ENCODE measurements at places on chromosomes 7 and 10. TPM values are rescaled to one million over a fixed set of nuclear protein-coding genes. Genes with fewer than 3 reads are reported as not detected.

DNA sequence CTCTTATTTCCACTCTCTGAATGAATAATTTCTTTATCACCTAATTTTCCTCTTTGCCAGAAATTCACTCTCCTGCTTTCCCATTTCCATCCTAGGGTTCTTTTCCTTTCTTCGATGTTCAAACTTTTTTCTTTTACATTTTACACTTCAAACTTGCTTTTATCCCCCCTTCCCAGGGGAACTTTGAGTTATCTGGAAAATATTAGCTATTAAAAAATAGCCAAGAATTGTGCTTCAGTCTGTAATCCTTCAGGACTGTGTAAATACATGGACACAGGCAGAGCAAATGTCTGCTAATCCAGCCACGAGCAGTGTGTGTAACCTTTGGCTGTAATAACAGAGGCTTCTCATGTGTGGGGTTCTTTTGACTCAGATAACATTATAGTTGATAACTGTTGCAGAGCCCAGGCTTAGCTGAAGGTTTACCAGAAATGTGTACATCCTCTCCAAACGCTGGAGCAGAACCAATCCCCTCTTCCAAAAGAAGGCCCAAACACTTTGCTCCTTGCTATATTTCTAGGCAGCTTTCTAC, 4.6 kb downstream of the ASB4 start:
- H3K4me3 ChIP-seq: no peak overlapping the region
- no peaks in the 10 kb centered on the region for H3K36me3 ChIP-seq
- no peaks in the 10 kb centered on the region for H3K27me3 ChIP-seq
- H3K4me1 ChIP-seq: peaks cover 4% of the 10 kb centered on the region
- no peak overlapping the region for H3K27ac ChIP-seq

GRCh38 chr10:70912556-70912955, 24.2 kb upstream of the PCBD1 start:
- H3K27me3 ChIP-seq: no peaks in the 10 kb centered on the region
- no peak for DNase-seq
- no peak overlapping the region for H3K27ac ChIP-seq
- H3K36me3 ChIP-seq: no peaks in the 10 kb centered on the region

DNA sequence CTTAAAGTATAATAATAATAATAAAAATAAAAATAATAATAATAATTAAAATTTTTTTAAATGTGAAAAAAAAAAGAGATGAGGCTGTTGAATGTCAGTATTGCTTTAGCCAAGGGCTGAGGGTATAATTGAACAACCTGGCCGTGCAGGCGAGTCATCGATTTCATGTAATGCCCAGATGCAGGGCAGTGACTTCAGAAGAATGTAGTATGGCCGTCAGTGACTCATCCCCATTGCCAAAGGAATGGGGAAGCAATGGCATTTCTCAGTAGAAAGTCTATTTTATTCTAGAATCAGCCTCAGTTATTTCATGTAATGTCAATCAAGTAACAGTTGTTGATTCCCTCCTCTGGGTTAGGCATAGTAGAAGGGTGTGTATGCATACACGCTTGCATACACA, 516.4 kb downstream of the GLRX3 start:
- H3K4me1 ChIP-seq: no peaks in the 10 kb centered on the region
- H3K36me3 ChIP-seq: no peaks in the 10 kb centered on the region
- no peak overlapping the region for H3K27ac ChIP-seq

DNA sequence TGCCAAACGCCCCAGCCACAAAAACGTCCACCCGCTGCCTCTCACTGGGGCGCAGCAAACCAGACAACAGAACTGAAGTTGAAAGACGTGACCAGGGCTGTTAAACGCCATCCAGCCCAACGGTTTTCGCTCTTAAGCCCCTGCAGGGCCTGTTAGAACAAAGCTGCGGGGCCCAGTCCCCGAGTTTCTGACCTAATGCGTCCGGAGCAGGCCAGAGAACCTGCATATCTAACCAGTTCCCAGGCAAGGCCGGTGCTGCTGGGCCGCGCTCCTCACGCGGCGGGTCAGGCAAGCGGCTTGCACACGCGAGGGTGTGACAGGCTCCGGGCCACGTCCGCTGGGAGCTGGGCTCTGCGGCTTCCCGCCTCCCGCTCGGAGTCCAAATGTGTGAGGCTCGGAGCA, 87.0 kb downstream of the PTPRN2 start:
- DNase-seq: no peak
- no peaks in the 10 kb centered on the region for H3K27me3 ChIP-seq
- H3K4me1 ChIP-seq: no peaks in the 10 kb centered on the region

DNA sequence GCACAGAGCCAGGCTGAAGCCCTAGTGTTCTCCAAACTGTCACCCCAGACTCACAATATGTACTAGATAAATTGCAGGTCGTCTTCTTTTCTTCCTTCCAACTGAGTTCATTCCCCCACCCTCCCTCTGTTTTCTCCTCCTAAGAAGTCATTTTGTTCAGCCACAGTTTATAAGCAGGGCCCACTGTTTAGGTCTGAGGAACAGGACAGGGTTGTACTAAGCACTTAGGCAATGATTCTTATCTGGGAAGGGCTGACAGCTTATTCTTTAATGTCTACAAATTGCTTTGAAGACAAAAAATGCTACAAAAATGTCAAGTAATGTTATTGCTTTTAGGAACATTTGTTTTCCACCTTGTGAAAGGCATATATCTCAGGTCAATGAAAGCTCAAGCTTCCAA, 59.1 kb downstream of the CDC123 start:
- H3K27me3 ChIP-seq: no peaks in the 10 kb centered on the region
- H3K27ac ChIP-seq: no peak overlapping the region
- no peak overlapping the region for H3K4me3 ChIP-seq

DNA sequence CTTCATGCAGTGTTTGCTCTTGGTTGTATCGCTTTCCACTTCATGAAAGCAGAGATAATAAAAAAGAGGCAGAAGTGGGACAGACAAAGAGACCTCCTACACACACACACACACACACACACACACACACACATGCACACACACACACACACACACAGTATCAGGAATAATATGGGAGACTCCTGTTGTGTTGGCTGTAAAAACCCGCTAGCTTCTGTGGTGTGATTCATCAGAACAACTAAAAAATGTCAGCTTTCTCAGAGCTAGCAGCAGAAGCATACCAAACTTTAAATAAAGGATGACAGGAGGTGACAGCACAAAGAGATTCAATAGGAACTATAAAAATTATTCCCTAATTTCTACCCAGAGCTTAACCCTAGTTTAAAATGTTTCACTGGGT, 148.2 kb upstream of the LRRTM3 start:
- no peaks in the 10 kb centered on the region for H3K4me1 ChIP-seq
- no peaks in the 10 kb centered on the region for H3K27me3 ChIP-seq
- H3K36me3 ChIP-seq: no peaks in the 10 kb centered on the region
- H3K27ac ChIP-seq: no peak overlapping the region
- no peak overlapping the region for H3K4me3 ChIP-seq

The PLEKHS1 gene
- not detected for total RNA-seq

The SPDYE8 gene
- total RNA-seq: not detected

- no peak overlapping the region for H3K27ac ChIP-seq
- no peak overlapping the region for H3K4me3 ChIP-seq
- DNase-seq: no peak
Observed at GRCh38 chr7:71668572-71668971, 536.6 kb downstream of the GALNT17 start.

The FBXO24 gene
- 0.88 TPM for total RNA-seq

The EPHB4 gene
- total RNA-seq: 37.4 TPM

DNA sequence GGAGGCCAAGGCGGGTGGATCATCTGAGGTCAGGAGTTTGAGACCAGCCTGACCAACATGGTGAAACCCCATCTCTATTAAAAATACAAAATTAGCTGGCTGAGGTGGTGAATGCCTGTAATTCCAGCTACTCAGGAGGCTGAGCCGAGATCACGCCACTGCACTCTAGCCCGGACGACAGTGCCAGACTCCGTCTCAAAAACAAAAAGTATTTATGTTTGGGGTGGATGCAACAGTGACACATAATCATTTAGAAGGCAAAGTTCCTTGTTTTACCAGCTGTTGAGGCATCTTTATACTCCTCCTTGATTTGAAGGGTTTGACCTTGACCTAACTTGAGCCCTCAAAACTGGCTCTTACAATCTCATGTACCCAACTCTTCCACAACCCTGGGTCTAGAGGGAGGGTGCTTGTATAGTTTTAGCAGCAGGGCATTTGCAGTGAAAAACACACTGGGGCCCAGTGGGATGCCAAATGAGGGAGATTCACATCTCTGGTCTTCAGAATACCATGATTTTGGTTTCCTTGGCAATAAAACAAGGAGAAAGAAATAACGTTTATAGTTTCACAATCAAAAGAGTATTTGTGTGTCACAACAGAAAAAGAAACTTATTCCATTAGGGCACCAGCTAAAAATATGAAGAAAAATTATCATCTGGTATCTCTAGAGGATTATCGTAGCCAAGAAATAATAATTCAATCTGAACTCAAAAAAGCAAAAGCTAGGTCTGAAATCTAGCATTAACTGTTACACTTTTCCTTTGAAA, 14.2 kb upstream of the TMEM254 start:
- H3K4me1 ChIP-seq: no peaks in the 10 kb centered on the region
- no peak for DNase-seq
- H3K27me3 ChIP-seq: no peaks in the 10 kb centered on the region
- no peak overlapping the region for H3K27ac ChIP-seq

DNA sequence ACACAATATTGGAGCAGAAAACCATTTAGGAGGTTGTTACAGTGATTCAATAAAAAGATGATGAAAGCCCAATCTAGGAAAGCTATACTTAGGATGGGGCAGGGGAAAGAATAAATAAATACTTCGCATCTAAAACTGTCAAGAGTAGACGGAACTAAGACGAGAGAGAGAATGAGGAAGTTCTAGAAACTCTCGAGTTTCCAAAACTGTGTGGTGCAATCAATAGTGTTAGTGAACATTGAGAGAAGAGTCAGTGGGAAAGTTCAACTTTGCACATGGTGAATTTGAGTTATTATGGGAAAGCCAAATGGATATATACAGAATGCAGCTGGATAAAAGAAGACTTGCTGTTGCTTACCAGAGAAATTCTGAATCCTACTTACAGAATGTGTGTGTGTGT, 133.8 kb upstream of the MEOX2 start:
- H3K27me3 ChIP-seq: no peaks in the 10 kb centered on the region
- no peak for DNase-seq
- no peak overlapping the region for H3K27ac ChIP-seq

The LLCFC1 gene
- 0.67 TPM for total RNA-seq

- peaks cover 36% of the 10 kb centered on the region for H3K4me1 ChIP-seq
- no peaks in the 10 kb centered on the region for H3K36me3 ChIP-seq
- no peak overlapping the region for H3K4me3 ChIP-seq
- peak; percentile 83 for DNase-seq
Observed at GRCh38 chr10:24357344-24358004, 148.5 kb downstream of the KIAA1217 start.

DNA sequence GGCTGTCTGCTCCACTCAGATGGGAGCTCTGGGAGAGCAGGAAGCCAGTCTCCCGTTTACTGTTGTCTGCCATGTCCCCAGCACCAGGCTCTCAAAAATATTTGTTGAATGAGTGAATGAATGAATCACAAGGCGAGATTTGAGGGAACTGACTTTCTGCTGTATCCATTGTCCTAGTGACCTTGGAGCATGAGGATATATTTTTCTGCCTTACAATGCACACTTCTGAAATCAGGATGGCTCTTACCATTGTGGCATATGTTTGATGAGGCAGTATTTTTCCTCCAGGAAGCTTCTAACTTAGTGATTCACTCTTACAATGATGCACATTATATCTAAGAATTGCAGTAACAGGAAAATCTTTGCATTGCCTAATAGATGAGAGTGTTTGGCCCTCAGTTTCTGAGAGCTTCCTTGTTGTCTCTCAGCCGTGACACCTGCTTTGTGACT, 136.4 kb downstream of the RPS24 start:
- no peaks in the 10 kb centered on the region for H3K4me1 ChIP-seq
- no peaks in the 10 kb centered on the region for H3K27me3 ChIP-seq
- no peak overlapping the region for H3K27ac ChIP-seq
- no peaks in the 10 kb centered on the region for H3K36me3 ChIP-seq
- DNase-seq: no peak

The C10orf105 gene
- not detected for total RNA-seq

- H3K36me3 ChIP-seq: no peaks in the 10 kb centered on the region
- H3K4me1 ChIP-seq: no peaks in the 10 kb centered on the region
- H3K27ac ChIP-seq: no peak overlapping the region
Observed at GRCh38 chr10:28365840-28366239, 63.0 kb upstream of the MPP7 start.

DNA sequence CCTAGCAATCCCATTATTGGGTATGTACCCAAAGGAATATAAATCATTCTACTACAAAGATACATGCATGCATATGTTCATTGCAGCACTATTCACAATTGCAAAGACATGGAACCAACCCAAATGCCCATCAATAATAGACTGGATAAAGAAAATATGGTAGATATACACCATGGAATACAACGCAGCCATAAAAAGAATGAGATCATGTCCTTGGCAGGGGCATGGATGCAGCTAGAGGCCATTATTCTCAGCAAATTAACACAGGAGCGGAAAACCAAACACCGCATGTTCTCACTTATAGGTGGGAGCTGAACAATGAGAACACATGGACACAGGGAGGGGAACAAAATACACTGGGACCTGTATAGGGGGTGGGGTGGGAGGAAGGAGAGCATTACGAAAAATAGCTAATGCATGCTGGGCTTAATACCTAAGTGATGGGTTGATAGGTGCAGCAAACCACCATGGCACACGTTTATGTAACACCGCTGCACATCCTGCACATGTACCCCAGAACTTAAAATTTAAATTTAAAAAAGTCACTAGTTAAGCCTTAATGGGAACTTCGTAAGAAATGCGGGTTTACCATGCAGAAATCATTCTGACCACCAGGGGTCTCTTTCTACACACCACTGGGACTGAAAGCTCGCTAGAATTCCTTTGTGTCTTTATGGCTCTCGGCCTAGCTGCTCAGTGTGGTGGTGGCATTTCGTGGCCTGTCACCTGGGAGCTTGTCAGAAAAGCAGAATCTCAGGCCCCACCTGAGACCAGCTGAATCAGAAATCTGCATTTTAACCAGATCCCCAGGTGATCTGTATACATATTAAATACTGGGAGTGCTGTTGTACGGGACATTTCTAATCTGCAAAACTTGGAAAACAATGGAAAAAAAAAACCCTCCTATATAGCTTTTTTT, 9.5 kb downstream of the ANKRD1 start:
- H3K4me1 ChIP-seq: no peaks in the 10 kb centered on the region
- no peak overlapping the region for H3K27ac ChIP-seq
- no peaks in the 10 kb centered on the region for H3K27me3 ChIP-seq
- H3K36me3 ChIP-seq: no peaks in the 10 kb centered on the region
- DNase-seq: peak; percentile 52

DNA sequence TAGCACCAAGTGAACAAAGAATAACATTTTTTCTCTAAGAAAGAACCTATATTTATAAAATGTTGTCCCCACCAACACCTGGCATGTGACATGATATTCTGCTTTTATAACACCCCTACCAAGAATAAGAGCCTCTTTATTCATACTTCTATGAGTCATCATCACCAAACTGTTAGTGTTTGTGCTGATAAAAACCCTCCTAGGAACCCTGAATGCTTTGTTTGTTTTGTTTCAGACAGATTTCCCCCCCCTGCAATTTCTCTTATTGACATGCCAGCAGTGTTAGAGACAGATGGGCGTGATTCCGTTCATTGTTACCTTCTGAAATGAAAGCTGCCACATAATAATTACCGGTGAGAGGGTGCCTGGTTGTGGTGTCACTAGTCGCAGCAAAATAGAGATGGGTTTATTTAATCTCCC, 651.1 kb downstream of the SORCS1 start:
- no peak overlapping the region for H3K27ac ChIP-seq
- no peak overlapping the region for H3K4me3 ChIP-seq
- no peaks in the 10 kb centered on the region for H3K36me3 ChIP-seq
- peaks cover 25% of the 10 kb centered on the region for H3K4me1 ChIP-seq
